Activated T-cell treated with anti-CD3 and anti-CD28 coated beads for 1 hour (primary cell): ENCODE measurements at places on chromosomes 1 and 21.

GRCh38 chr1:226649780-226650179, 89.3 kb downstream of the ITPKB start:
- DNase-seq = peak; percentile 26

DNA sequence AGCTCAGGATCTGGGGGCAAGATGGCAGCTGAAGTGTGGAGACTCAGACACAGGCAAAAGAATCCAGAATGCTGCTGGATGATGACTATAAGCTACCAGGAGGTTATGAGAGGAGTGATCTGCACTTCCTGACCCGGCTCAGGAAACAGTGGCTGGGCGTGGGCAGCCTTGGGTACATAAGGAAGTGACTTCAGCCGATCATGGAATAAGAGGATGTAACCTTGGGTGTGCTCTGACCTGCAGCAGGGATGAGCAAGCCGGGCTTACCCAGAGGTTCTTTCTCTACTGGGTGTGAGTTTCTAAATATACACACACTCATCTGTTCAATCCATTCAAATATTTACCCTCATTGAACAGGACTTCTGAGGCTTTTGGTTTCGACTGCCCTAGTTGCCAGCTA, 62.7 kb downstream of the CD34 start:
- DNase-seq = no peak

DNA sequence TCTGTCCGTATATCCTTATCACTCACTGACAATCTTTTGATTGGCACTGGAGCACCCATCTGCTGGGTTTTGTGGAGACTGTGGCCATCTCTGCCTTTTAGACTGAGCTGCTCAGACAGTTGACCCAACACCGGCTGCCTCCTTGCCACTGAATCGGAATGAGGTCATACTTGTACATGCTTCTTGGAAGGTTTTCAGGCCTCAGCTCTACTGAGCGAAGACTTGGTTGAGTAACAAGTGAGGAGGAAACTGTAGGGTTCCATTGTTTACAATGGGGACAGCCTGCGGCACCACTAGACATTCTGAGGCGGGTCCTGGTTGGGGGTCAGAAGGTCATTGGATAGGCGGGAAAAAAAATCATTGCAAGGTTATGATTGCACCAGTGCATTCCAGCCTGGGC, 320.3 kb downstream of the KIF26B start:
- no peak for DNase-seq

- DNase-seq = no peak
These were observed 487.0 kb upstream of the RGS18 start for GRCh38 chr1:191671236-191671635.

DNA sequence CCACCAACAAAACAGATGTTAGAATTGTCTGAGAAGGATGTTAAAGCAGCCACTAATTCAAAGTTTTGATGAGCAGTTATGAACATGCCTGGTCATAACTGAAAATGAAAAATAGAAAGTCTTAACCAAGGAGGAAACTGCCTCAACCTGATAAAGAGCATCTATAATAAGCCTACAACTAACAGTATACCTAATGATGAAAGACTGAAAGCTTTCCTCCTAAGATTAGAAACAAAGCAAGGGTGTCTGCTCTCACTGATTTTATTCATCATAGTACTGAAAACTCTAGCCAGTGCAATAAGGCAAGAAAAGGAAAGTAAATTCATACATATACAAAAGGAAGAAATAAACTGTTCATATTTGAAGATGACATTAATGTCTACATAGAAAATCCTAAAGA, 82.0 kb downstream of the KCNK1 start:
- no peak for DNase-seq

- no peak for DNase-seq
These were observed 58.1 kb downstream of the SERBP1 start for GRCh38 chr1:67372136-67372535.

DNA sequence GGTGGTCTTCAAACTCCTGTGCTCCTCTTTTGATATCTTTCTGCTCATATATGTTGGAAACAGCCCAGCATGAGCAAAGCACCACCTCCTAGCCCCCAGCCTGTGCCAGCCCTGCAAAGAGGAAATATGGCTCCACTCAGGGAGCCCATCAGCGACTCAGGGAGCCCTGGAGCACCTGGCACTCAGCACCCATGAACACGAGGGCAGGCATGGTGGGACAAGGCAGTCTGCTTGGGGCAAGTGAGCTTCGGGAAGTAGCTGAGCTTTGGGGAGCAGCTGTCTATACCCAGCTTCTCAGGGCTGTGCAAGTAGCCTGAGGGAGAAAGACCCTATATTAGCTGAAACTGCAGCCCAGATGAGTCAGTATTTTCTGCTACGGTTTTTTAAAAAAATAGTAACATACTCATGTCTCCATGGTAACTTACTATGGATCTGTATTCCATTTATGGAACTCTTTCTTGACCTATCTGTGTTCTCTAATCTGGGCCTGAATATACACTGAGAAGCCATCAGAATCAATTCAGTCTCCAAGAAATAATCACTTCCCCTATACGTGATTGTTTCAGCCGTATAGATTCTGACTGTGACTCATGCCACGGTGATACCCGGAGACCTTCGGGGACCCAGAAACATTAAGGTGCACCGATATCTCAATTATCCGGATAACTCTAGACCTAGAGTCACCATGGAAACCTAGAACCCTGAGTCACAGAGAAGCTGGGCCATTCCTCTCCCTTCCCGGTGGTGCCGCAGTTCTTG, 1.5 kb upstream of the ETS2 start:
- DNase-seq = no peak

DNA sequence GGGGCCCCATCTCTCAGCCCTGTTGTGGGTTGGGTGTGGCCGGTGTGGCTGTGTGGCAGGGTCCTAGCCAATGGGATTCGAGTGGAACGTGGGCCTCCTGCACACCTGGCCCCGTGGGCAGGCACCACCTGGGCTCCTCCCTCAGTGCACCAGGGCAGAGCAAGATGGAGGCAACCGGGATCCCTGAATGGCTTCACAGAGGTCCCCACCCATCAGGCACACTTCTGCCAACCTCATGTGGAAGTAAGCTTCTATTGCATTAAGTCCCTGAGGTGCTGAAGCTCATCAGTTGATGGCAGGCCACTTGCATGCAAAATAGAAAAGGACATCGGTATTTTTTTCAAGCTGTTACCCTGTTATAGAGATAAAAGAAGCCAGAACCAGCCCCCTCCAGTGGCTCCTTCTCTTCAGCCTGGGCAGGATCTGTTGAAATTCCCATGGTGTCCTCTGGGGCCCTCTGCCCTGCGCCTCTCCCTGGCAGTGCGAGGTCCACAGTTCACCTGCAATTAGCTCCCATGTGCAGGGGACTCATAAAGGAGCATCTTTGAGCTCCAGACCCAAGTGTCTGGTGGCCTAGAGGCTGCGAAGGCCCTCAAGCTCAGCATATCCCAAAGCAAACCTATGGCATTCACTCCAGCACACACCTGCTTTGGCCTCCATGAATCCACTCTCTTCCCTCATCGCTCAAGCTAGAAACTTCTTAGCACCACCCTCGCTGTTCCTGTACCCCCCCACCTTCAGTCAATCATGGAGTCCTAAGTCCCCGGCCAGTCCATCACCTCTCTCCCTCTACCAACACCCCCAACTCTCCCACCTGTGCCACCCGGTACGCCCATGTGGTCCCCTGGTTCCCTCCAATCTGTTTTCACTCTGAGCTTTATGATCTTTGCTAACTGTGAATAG, 2.1 kb upstream of the SLC45A1 start:
- no peak for DNase-seq
